ENCODE measurements at places on chromosomes 7 and 10.
A peak's percentile ranks its signal among the peaks of the same experiment; 100 is the strongest.

DNA sequence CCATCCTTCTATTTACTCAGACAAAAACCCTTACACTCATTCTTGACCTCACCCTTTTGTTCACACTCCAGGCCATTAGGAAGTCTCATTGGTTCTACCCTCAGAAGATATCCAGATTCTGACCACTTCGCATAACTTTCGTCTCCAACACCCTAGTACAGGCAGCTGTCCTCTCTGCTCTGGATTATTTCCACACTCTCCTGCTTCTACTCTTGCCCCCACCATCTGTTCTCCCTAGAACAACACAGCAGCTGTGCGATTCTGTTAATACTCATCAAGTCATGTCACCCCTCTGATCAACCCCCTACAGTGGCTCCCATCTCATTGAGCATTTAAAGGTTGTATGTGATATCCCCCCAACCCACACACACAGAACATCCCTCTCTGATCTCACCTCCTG, 15.5 kb upstream of the TRIL start:
- DNase-seq: no peak

GRCh38 chr10:114079421-114079820, 35.8 kb downstream of the ADRB1 start:
- no peak for DNase-seq

DNA sequence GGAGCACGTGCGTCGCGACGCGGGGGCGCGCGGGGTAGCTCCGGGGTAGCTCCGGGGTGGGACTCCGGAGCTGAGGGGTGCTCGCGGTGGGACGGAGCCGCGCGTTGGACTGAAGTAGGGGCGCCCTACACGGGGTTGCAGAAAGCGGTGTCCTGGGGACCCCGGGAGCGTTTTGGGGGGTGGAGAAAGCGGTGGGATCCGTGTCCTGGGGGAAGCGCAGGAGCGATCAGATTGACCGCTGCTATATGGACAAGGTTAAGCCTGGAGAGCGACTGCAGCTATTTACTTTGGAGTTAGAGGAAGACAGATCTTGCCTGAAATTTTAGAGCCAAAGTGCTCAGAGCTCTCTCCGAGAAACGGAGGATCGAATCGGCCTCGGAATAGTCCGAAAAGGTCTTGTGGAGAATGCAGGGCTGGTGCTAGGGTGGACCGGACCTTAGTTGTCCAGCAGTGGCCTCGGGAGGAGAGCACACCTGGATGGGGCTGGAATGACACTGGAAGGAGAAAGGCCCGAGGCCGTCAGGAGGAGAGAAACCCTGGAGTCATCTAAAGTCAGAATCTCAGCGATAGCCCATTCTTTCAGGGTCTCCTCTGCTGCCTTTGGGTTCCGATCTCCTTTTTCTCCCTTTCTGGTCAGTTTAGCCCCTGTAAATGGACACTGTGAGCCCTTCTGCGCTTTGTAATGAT, 564 bp downstream of the PDSS1 start:
- no peak for DNase-seq

GRCh38 chr7:40135317-40135610, 459 bp downstream of the SUGCT start:
- no peak for DNase-seq

GRCh38 chr10:79904671-79905321, 44.1 kb downstream of the SFTPD start:
- peak; percentile 50 for DNase-seq

DNA sequence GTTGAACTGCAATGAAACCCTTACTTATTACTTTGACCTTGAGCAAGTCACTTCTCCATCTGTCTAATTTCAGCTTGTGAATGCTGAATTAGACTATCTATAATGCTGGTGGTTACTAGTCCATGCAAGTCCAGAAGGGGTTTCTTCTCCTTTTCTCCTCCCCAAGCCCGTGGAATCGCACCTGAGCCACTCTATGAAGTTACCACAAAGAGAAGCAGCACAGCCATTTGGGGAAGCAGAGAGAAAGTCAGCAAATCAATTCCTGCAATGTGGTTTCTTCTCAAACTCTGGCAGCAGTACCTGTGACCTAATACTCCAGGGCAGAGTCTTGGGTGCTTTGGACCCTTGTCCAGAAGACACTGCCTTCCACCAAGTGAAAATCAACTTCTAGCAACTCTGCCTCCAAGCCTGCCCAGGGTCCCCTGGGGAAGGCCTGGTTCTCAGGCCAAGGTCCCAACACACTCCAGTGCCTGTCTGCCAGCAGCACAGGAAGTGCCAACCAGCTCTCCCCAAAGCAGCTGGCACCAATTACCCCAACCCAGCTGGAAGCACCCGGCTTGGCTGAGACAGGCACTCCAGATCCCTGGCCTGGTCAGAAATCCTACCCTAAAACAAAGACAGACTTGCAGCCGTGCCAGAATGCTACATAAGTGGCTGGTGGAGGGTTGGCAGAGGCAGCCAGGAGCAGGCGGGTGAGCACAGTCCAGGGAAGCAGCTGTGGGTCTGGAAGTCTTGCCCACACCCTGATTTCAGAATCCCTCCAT, 200.3 kb downstream of the LSM5 start:
- DNase-seq: no peak

GRCh38 chr10:70057306-70057705, 4.7 kb downstream of the MACROH2A2 start:
- no peak for DNase-seq

DNA sequence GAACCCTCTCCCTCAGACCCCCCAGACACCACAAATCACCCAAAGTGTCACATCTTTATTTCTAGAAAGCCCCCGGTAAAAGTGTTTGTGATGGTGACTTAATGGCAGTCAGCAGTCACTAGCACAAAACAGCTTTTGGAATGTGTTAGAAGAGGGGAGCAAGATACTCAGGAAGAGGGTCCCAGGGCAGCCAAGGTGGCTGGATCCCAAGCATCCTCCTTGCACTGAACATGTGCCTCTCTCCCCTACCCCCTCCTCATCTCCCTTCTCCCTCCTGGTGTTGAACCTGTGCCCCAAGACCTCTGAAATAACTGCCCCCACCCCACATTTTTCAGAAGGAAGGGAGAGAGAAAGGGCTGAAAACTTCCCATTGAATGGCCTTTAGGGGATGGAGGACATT, 37.8 kb upstream of the MXI1 start:
- no peak for DNase-seq

GRCh38 chr7:45225948-45226335, 68.4 kb downstream of the RAMP3 start:
- DNase-seq: no peak

DNA sequence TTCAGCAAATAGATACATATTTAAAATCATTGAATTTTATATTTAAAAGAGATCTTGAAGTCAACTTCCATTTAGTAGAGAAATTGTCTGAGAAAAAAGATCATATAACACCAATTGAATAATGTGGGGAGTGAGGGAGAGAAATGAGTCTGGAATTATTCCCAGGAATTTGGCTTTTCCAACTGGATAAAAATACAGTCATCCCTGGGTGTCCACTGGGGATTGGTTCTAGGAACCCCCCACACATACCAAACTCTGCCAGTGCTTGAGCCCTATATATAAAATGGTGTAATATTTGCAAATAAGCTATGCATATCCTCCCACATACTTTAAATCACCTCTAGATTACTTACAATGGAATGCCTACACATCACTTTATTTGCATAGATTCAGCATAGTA, 162.8 kb upstream of the SEMA3C start:
- DNase-seq: no peak

DNA sequence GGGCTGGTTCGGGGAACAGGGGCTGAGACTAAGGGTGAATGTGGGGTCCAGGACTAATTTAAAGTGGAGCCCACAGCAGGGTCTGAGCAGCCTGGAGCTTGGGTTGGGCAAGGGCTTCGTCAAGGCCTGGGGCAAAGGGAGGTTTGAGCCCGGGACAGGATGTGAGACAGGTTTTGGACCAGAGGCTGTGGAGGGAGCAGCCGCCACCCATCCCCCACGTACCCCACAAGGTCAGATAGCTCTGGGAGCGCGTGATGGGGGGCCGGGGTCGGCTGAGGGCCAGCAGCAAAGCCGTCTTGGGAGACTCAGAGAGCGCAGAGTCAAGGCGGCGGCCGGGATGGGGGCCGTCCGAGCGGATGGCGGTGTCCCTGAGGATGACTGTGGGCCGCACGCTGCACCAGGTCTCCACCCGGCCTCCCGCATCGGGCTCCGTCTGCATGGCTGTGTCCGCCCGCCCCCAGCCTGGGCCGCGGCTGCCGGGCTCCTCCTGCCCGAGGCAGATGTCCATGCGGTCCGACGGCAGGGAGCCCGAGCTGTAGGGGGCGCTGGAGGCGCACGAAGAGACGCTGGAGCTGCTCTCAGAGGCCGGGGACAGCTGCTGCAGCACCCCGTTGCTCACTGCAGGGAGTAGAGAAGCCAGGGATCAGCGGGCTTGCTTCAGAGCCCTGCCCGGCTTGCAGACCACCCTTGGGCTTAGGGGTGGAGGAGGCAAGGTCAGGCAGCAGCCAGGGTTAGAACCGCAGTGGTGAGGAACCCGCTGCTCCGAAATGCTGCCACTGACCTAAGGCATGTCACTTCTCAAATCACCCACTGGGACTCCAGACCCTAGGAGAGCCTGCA, 12.1 kb downstream of the PDZD7 start:
- peak; percentile 81 for DNase-seq

DNA sequence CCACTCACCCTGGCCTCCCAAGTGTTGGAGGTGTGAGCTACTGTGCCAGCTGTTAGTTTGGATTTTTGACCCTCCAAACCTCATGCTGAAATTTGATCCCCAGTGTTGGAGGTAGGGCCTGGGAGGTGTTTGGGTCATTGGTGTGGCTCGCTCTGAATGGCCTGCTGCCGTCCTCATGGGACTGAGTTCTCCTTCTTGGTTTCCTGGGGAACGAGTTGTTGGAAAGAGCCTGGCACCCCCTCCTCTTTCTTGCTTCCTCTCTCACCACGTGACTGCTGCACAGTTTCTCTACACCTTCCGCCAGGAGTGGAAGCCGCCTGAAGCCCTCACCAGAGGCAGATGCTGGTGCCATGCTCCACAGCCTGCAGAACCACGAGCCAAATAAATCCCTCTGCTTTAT, 253.5 kb downstream of the PHTF2 start:
- DNase-seq: no peak

- peak; percentile 40 for DNase-seq
These were observed 10.8 kb upstream of the PVRIG start for GRCh38 chr7:100208911-100209408.

DNA sequence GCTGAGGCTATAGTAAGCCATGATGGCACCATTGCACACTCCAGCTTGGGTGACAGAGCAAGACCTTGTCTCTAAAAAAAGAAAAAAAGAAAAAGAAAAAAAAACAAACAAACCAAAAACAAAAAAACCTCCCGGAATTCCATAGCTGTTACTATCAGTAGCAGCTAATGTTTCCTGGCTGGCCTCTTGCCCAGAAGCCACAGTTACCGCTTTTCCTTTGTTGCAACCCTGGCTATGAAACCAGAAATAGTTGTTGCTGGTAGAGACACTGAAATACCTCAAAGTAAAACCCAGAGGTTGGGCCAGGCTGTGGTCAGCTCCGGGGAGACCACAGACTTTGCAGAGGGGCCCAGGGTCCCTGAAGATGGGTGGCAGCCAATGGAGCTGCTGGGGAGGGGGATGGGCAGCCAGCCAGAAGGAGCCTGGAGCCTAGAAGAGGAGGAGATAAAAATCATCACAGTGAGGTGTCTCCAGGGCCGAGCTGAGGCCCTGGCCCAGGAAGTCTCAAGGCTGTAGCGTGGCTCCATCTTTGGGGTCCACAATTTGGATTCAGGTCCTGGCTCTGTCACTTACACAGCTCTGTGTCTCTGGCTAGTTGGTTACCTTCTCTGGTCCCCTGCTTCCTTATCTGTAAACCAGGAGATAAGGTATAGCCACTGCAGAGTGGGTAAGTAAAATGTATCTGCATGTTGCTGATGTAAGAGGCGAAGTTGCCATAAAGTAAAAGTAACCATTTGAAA, 3.4 kb upstream of the CHST12 start:
- no peak for DNase-seq

DNA sequence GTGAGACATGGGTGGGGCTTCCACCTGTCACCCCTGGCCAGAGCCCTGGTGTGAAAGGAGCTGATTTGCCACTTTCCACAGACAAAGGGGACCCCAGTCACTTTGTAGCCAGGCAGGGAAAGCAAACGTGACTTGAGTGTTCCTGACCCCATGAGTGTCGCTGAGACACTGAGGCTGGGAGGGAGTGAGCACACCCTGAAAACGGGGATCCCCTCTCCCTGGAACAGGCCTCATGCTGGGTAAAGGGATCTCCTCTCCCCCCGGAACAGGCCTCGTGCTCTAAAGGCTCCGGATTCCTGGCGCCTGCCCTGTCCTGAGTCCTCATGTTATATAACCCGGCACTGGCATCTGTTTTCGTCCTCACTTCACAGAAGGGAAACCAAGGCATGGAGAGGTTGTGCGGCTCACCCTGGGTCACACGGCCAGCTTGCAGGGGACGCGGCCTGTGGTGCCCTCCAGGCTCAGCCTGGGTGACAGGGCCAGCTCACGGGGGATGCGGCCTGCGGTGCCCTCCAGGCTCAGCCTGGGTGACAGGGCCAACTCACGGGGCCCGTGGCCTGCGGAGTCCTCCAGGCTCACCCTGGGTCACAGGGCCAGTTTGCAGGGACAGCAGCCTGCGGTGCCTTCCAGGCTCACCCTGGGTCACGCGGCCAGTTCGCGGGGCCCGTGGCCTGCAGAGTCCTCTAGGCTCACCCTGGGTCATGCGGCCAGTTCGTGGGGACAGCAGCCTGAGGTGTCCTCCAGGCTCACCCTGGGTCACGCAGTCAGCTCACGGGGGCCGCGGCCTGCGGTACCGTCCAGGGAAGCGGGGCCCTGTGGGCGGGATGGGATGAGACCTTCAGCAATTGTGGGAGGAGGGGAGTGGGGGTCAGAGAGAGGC, 104.7 kb downstream of the PDGFA start:
- no peak for DNase-seq

DNA sequence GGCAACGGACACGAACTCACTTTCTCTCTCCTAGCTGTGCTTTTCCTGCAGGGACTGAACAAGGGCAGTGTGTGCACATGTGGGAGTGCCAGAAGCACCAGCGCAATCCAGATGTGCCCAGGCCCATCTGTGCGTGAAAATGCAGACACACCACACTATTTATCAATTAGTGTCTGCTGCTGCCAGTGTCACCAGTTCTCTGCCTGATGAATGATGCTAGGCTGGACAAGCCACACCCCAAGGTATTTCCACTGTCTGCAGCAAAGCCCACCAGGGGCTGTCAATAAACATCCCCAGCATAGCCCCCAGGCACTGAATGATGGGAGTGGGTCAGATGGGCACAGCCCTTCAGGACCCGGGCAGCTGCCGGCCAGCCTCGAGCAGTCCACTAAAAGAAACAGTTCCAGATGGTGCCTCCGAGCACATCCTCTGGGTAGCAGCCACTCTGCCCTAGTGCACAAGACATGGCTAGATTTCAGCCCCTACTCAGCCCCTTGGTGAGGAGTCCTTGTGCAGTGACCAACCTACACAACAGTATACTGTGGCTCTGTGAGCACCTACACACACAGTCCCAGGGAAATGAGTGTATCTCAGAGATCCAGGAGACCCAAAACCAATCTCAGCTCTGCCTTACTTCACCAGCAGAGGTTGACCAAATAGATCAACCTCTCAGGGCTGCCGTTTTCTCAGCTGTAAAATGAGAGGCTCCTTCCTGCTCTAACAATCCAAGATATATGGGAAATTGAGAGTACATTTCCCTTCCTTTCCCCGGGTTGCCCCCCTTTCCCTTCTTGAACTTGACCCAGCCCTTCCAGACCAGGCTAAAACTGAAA, 314.7 kb downstream of the PLXNA4 start:
- no peak for DNase-seq
